ENCODE measurements at places on chromosomes 1 and 21. TPM values are rescaled to one million over a fixed set of nuclear protein-coding genes. Genes with fewer than 3 reads are reported as not detected.
A peak's percentile ranks its signal among the peaks of the same experiment; 100 is the strongest.

Gene SLC22A15
- total RNA-seq = 6.6 TPM

Gene HLX
- 12.9 TPM for total RNA-seq

Gene CHRM3
- 58.5 TPM for total RNA-seq

- DNase-seq = no peak
These were observed 19.7 kb downstream of the EXOC8 start for GRCh38 chr1:231318015-231318355.

- DNase-seq = no peak
These were observed 20.9 kb downstream of the BATF3 start for GRCh38 chr1:212678456-212679410.

GRCh38 chr1:109826930-109827349 lies 63.2 kb upstream of the EPS8L3 start:
- DNase-seq = no peak

DNA sequence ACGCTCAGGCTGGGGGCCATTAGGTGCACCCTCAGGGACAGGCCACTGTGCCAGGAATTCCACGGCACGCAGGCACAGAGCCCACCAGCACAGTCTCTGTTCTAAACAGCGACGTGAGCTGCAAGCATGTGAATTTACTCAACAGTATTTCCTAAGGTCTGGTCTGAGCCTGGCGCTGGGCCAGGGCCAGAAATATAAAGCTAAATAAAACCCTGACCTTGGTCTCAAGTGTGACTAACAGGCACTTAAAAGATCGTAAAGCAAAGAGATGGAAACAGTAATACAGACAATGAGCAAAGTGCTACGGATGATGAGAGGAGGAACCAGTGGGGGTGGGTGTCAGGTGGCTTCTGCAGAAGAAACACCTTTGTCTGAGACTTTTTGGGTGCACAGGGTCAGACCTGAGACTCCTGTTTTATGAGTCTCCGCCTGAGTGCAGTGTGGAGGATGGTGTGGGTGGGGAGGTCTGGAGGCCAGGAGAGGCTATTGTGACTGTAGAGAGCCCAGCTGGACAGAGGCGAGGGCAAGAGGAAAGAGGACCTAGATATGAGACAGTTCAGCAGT lies 53.4 kb upstream of the EDN2 start:
- DNase-seq = peak; percentile 31

DNA sequence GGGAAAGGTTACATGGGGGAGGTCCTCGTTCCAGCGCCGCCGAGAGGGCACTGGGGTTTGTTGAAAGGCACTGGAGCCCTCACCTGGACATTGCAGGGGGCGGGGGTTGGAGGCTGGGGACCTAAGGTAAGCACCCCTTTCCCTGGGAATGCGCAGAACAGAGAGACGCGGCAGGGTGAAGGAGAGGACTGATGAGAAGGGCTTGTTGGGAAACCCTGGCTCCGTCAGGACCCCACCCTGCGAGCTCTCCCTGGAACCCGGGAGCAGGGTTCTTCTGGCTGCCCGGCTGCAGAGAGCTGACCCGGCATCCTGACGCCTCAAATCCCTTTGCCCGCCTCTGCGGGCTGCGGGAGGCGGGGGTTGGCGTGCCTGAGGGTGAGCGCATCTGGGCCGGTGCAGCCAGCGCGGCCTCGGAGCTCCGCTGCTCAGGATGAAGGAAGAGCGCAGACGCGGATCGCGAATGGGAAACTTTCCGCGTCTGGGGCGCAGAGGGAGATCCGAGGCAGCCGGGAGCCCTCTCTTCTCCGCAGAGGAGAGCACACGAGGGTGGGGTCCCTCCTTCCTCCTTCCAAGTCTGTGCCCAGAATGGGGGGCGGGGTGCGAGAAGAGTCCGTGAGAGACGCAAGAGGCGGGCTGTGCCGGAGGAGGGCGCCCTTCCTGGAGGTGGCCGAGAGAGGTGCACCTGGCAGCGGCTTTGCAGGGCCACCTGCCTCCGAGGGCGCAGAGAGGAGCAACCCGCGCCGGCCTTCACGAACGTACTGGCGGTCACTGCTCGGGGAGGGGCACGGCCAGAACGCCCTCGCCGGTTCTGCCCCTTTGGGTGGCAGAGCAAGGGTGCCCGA lies 2.4 kb downstream of the IGSF21 start:
- no peak for DNase-seq
